Stimulated activated CD4-positive, alpha-beta T cell treated with anti-CD3 and anti-CD28 coated beads, TNF-alpha, amount 100 ng/mL, for 1 hour (primary cell): ENCODE measurements at places on chromosomes 5 and 9.

GRCh38 chr9:33230756-33231622 is 9.0 kb upstream of the SPINK4 start:
- no peak for DNase-seq

- DNase-seq = no peak
These were observed 595 bp downstream of the PDLIM7 start for GRCh38 chr5:177496727-177497291.

DNA sequence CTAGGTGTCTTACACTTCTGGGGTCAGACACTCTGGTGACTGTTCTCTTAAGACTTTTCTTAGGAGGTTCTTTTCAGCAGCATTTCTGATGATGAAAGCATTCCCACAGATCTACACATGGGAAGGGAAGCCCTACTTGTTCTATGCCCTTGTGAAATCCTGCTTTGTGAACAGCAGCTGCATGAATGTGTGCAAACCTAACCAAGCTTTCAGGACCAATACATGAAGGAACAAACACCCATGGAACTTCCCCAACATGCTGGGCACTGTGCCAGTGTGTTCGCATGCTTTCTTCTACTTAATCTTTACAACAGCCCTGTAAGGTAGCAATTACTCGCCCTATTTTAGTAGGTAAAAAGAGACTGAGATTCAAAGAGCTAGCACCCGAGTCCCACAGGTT is 439.9 kb upstream of the KLF4 start:
- DNase-seq = no peak

- DNase-seq = no peak
These were observed 105.8 kb upstream of the MSX2 start for GRCh38 chr5:174618589-174618988.

GRCh38 chr5:178994580-178995340 is at the start of gene GRM6:
TSS of gene GRM6 (minus strand) at chr5:178995320. CDS start at chr5:178994944, 376 bp downstream.
- no peak for DNase-seq

DNA sequence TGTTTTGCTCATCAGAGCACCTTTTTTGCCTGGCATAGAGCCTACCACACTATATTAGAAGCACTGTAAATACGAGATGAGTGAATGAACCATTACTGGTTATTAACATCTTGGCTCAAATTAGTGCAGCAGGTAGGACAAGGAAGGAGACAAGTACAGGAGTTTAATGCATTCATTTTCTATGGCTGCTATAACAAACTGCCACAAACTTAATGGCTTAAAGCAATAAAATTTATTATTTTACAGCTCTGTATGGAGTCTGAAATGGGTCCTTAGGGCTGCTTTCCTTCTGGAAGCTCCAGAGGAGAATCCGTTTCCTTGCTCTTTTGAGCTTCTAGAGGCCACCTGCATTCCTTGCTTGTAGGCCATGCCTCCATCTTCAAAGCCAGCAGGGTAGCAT is 59.1 kb downstream of the PDE6A start:
- DNase-seq = no peak

DNA sequence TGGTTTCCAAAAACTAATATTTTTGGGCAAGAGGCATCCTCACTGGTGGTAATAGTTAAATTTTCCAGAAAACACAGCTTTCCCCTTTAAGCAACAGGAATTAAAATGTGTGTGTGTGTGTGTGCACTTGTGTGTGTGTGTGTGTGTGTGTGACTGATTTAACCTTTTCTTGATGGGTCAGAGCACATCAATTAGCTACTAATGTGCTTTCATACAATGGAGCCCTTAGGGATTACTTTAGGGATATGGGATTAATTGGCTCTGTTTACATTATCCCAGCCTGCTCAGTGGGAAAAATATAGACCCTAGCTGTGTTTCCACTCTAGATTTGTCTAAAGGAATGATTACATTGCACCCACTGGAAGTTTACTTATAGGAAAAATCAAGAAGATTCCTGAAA is 6.5 kb downstream of the PLCXD3 start:
- no peak for DNase-seq

- no peak for DNase-seq
These were observed 651.2 kb upstream of the CCNG1 start for GRCh38 chr5:162786234-162786633.

DNA sequence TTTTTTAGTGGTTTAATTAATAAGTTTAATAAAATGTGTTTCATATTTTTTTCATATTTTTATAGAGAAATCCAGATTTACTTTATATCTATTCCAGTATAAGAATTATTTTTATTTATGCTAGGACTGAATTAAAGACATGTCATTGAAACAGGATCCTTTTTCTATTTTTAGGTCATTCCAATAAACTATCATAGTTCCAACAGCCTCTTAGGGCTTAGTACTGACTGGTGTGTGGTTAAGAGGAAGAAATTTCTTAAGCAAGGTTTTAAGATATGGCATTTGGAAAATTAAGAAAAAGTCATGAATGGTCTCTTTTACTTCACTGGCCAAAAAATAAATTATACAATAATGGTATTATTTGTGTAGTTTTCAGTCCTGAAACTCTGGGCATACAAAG is 31.2 kb upstream of the PRR16 start:
- DNase-seq = no peak

GRCh38 chr5:154477382-154478223 is 424 bp downstream of the HAND1 start:
- no peak for DNase-seq

GRCh38 chr9:4762886-4763541 is 22.0 kb upstream of the AK3 start:
- DNase-seq = no peak

DNA sequence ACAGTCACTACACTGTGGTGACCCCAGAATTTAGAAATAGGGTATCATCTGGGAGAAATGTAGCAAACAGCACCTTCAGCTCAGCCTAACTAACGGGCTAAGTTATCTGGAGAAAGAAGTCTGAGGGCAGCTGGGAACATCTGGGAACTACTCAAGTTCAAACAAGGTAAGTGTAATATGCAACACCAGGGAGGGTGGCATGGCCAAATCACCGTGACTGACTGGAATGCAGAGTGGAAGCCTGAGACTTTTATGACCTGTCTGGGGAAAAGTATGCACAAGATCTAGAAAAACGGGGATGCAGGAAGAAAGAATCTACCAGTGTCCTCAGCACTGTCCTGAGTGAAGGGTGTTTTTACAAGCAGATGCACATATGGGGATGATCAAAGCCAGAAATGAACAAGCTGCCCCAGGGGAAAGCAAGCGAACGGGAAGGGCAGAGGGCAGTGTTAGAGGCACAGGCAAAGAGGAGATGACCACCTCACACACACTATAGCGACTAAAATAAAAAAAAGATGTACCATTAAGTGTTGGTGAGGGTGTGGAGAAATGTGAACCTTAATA is 59.9 kb downstream of the SERINC5 start:
- no peak for DNase-seq

GRCh38 chr9:136576269-136576626 is 30.4 kb upstream of the NOTCH1 start:
- DNase-seq = no peak

GRCh38 chr9:72773570-72773969 is 179.3 kb downstream of the ALDH1A1 start:
- DNase-seq = no peak

- no peak for DNase-seq
These were observed 99.7 kb upstream of the MAN2A1 start for GRCh38 chr5:109589986-109590385.

DNA sequence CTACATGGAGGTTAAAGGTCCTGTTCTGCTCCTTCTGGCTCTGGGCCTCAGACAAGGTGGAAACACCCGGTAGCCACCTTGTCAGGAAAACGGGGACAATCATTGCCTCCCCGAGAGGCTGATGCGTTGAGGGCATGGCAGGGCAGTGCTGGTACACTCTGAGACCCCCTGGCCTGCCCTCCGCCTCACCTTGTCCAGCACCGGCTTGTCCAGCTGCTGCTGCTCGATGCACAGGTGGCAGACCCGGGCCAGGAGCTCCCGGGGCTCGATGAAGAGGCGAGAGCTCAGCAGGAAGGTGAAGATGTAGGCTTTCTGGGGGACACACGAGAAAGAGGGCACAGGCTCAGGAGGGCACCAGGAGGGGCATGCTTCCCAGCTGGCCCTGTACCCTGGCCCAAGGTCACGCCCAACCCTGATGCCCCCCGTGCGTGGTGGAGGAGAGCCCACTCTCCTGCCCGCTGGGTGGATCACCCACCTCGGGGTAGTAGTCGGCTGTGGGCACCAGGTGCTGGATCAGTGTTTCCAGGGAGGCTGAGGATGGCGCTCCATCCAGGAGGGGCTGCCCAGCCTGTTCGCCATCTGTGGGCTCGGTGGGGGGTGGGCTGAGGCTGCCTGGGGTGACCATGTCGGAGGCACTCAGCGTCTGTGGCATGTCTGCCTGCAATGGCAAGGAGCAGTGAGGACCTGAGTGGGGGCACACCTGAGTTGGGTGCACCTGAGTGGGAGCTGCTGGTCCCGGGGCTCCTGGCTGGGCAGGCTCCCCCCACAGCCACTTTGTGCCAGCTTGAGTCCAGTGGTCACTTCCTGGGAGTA is 66.0 kb upstream of the RNF130 start:
- no peak for DNase-seq

GRCh38 chr9:120065151-120065550 is 514.8 kb downstream of the CDK5RAP2 start:
- no peak for DNase-seq
